ENCODE measurements at places on chromosomes 7 and 10.

DNA sequence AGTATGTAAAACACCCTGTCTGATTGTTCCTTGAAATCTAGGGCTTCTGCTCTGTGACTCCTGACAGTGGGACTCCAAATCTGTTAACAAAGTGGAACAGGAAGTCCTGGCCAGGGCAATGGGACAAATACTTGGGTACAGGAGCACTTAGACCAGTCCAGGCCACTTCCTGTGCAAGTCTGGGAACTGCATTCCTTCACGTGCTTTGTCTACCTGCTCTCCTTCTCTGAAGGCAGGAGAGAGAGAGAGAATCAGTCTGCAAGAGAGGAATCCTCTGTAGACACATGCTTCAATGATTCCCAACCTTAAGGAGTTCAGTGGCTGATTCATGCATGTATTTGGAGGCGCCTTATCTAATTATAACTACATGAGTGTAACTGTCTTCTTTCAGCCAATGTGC, 530.2 kb downstream of the GATA3 start:
- DNase-seq: no peak

DNA sequence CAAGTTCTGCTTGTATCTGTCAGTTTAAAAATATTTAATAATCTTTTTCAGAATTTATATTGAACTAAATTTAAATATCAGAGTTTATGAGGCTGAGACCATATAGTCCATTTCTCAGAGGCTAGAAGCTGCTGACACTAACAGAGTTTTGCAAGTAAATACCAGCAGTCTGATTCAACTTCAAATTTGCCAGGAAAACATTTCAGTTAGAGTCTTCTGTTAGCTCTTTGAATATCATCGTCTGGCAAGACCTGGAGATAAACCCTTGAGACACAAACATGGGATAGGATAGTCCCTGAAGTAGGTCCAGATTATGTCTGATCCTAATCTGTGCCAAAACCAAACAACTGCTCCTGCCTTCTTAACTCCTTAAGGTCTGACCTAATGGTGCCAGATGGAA, 472.8 kb upstream of the STEAP1 start:
- DNase-seq: no peak

GRCh38 chr10:32367793-32368453, 21.0 kb upstream of the EPC1 start:
- DNase-seq: peak; percentile 75

- no peak for DNase-seq
Measured at GRCh38 chr10:132272231-132272971, 35.3 kb downstream of the STK32C start.

DNA sequence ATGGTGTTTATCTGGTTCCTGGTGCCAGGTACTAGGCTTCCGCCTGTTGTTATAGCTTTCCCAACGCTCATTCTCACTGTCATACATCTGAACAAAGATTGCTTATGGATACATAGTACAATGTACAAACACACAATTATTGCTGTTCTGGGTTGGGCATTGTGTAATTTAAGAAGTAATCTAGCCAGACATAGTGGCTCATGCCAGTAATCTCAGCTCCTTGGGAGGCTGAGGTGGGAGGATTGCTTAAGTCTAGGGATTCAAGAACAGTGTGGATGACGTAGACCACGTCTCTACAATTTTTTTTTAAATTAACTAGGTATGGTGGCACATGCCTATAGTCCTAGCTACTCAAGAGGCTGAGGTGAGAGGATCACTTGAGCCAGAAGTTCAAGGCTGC, 9.3 kb upstream of the CROT start:
- no peak for DNase-seq

DNA sequence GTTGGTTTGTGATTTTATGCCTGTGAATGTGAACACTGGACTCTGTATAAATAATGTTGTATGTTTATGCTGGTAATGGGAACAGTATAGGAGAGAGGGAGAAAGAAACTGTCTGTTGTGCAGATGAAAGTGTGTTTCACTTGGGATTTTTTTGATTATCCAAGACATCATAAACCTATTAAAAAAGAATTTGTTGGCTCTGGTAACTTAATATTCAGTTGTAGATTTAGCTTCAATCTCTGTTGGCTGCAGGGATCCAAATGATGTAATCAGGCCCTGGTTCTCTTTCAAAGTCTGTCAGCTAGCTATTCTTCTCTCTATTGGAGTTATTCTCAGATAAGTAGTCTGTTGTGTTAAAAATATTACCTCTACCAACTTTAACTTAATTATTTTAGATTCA, 168.8 kb upstream of the RHOBTB1 start:
- DNase-seq: no peak

DNA sequence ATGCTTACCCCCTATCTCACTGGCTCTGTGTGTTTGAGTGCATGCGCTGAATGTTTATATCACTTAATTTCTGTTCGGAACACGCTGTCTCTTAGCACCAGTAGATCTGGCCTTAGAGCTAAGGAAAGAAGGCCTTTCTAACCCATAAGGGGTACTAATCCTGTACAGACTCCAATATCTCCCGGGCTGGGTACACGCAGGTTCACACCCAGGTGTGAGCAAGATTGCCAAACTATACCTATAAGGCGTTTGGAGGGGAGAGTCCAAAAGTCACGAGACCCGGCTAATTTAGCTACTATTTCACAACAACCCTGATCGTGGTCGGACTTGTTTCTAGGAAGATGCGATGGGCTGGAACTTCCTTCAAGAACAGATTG, 727 bp upstream of the PDSS1 start:
- no peak for DNase-seq

DNA sequence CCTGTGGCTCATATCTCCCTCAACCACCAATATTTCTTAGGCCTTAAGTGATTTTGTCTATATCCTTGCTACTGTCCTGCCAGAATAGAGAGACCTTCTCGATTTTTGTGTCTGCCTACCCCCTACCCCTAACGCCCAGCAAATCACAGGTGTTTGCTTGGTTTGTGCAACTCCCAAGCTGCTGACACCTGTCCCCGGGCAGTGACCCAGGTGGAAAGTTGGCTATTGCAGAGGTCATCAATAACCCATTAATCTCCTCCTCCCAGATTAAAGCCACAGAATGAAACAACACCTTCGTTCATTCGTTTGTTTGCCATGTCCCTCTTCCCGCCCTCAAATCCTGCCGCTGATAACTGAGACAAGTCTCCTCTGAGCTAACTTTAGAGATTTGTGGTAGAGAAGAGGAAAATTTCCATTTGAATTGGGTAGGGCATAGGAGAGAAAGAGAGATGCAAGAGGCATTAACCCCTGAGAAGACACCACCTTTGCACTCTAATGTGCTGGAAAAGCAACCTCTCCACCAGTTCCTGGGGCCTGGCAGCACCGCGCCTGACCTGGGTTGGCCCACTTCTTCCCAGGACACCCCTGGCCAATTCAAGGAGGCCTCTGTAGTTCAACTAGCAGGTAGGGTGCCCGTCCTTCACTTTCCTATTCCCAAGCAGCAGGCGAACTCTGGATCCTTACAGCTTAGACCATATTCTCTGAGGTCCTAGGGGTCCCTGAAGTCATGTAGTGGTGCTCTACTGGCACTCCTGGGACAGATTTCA, 3.0 kb downstream of the NEUROG3 start:
- no peak for DNase-seq

DNA sequence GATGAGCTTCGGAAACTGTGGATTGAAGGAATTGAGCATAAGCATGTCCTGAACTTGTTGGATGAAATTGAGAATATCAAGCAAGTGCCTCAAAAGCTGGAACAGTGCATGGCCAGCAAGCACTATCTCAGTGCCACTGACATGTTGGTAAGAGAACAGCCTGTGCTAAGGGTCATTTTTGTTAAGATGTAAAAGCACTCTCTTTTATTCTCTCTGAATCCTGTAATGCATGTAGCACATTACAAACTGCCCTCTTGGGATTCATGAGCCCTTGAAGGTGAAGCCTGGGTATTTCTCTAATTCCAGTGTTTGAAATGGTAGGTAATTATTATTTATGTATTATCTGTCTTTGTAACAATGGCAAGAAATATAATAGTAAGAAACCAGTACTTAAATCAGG, 36.1 kb downstream of the EXOC4 start:
- no peak for DNase-seq

DNA sequence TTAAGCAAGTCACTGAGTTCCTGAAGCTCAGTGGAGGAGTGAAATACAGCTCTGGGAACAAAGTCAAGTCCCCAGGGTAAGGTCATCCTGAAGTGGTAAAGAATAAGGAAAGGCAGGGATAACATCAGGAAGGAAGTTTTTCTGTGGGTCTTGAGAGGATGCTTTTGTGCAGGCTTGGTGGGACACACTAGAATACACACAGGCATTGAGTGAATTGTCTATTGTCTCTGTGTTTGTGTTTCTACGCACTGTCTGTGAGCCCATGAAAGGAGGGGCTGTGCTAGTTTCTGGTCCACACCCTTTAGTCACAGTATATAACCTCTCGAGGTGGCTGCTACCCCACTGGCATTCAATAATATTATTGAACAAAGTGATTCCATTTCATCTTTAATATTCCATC, 95.8 kb upstream of the ABCB5 start:
- DNase-seq: no peak

DNA sequence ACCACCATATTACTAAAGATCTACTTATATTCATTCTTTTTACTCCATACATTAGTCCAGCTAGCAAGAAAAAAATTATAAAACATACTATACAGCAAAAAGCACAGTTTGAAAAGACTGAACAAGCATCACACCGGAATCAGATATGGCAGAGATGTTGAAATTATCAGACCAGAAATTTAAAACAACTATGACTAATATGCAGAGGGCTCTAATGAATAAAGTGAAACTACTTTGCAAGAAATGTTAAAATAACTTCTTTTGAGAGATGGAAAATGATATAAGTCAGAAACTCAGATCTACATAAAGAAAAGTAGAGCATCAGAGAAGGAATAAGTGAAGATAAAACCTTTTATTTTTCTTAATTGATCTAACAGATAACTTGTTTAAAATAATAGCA, 50.9 kb downstream of the SGCE start:
- no peak for DNase-seq

GRCh38 chr7:110885474-110885873, 205.5 kb upstream of the LRRN3 start:
- DNase-seq: no peak

DNA sequence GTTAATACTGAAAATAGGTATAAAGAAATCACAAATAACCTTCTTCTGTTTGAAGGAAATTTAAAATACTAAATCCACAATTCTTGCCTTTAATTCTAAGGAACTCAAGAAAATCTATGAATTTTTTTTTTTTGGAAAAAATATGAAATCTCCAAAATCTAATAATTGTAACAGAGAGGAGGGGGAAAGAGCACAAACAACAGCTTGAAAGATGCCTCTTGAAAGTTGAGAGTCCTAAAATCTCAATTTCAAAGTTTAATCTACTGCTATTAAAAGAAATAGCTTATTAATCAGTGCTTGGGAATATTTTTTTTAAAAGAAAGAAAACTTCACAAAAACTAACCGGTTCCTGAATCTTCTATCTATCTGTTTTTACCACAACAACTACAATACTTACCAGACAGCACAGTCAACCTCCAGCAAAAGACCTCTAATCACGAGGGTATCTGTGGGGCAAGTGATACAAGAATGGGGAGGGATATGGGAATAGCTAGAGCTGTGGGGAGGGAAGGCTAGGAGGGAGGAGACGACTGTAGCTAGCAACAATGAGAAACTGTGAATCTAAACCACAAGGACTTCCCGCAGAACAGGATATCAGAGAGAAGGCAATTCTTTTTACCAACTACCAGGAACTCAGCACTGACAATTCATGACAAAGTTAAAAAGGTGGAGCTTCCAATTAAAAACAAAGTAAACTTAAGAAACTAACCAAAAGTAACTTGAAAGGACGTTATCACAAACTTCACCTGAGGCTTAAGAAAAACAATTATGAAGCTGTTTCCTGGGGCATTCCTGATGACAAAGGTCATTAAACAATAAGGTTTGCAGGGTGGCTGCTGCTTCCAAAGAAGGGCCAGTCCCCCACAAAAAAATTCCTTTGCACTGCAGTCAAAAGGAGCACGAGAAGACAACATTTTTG, at the start of gene USP54:
USP54 (minus strand) TSS at position 462 of the 919 bp plus-strand sequence. CDS start 15,684 bp downstream, outside the sequence.
- no peak for DNase-seq

DNA sequence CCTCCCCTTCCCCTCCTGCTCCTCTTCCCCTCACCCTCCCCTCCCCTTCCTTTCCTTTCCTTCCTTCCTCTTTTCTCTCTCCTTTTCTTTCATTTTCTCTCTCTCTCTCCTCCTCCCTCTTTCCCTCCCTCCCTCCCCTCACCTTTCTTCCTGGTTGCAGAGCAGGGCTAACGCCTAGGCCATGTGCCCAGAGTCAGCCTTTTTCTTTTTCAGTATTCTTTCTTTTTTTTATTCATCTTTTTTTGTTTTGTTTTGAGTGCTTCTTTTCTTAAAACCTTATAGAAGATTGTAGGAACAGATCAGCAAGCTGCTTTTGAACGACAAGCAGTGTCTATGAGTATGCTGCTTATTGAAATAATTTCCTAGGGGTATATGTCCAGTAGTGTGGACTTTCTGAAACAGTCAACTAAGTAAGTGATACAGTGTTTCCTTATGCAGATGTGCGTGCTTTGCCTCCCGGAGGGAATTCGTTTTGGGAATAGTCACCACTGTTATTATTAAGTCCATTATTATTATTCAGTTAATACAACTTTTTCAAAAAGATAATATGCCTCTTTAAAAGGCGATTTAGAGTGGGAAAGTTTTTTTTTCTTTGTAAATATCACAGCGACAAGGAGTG, 219.2 kb downstream of the CAMK1D start:
- DNase-seq: no peak

GRCh38 chr7:56495165-56495564, 378.9 kb upstream of the NUPR2 start:
- DNase-seq: no peak

GRCh38 chr10:82551506-82551905, 676.5 kb downstream of the NRG3 start:
- DNase-seq: no peak

GRCh38 chr7:101717628-101718357, 88.7 kb upstream of the MYL10 start:
- DNase-seq: no peak

GRCh38 chr7:111026343-111026742, 64.6 kb upstream of the LRRN3 start:
- no peak for DNase-seq

GRCh38 chr7:68963552-68963951, 634.7 kb upstream of the AUTS2 start:
- DNase-seq: no peak

- no peak for DNase-seq
Measured at GRCh38 chr10:53064614-53065013, 292.0 kb upstream of the MBL2 start.

GRCh38 chr7:101684983-101685330, 55.9 kb upstream of the MYL10 start:
- no peak for DNase-seq

DNA sequence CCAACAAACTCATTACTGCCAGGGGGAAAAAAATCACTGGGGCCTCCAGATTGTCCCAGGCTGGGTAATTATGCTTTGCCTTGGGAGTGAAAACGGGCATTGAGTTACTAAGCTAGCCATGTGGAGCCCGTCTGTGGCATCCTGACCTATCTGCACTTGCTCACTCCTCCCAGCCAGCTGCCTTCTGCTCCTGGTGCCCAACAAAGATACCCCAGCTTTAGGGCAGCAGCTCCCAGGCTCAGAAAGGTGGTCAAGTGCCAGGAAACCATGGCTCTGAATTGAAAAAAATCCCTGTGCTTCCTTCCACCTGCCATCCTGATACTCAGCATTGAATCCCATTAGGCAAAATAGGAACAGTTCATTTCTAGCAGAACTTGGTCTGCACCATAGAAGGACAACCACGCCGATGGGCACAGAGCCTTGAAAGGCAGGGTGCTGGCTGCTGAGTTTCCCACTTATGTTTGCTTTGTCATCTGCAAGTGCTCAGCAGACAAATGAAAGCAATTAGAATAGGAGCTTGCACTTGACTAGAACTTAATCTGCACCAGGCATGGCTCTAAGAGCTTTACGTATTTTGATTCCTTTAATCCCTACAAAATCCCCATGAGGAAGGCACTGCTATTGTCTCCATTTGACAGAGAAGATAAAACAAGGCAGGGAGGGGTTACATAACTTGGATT, 42.8 kb downstream of the HSPA12A start:
- DNase-seq: no peak
